ENCODE measurements at places on chromosomes 1 and 21.

DNA sequence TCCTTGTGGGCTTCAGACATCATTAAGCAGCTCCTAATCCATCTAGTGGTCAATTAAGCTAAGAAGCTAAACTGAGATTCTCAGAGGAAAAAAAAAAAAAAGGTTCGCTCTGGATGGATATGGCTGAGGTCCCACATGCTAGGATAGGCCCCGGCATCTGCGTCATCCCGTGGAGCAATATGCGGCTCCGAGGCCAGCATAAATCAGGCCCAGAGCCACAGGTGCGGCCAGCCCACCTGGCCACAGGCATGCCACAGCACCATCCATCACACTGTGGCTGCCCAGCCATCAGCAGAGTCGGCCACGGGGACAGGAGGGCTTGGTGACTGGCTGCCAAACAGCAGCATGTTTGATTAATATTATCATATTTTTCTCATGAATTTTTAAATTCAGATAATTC is 106.9 kb upstream of the TIAM1 start:
- DNase-seq = no peak

DNA sequence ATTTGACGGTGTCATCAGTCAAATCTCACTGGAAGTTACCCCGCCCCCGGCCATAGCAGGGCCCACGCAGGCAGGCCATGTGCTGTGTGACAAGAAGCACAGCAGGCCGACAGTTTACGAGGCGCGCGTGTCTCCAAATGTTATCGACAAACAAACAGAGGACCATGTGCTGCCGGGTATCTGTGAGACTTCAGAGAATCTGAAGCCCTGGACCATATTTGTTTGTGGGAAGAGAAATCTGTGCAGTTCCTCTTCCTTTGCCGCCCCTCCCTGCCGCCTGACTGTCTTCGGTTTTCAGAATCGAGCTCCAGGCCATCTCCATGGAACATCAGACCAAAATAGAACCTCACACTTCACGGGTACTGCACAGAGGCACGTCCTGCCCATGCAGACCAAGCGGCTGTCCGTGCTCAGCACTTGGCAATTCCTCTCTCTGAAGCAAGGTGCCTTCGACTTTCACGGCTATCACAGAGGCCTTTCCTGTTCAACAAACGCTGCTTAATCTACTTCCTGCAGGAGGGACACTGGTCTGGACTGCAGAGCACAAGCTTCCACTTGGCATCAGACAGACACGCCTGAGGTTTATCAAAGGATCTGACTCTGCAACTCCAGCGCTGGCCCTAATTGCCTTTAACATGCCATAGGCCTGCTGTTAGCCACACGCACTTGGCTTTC is 135.7 kb upstream of the KRTAP19-8 start:
- DNase-seq = no peak

GRCh38 chr1:77514921-77515776 is 167.3 kb downstream of the ZZZ3 start:
- DNase-seq = no peak

DNA sequence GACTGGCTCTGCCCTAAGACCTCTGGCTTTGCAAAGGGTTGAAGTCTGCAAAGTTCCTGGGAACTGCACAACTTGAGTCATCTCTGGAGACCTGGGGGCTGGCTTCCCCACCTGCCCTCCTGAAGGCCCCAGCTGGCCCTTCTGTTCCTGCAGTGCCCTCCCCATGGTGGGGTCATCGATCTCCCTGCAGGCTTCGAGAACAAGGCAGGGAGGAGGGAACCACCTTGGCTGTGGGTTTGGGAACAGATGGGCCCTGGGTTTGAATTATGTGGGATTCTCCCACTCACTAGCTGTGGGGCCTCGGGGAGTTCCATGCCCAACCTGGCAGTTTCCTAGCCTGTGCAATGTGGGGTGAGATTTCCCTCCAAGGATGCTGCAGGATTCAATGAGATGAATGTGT is 310.2 kb downstream of the PTPRU start:
- no peak for DNase-seq

- DNase-seq = peak; percentile 3
These were observed 941 bp upstream of the TBCE start for GRCh38 chr1:235366286-235366685.

DNA sequence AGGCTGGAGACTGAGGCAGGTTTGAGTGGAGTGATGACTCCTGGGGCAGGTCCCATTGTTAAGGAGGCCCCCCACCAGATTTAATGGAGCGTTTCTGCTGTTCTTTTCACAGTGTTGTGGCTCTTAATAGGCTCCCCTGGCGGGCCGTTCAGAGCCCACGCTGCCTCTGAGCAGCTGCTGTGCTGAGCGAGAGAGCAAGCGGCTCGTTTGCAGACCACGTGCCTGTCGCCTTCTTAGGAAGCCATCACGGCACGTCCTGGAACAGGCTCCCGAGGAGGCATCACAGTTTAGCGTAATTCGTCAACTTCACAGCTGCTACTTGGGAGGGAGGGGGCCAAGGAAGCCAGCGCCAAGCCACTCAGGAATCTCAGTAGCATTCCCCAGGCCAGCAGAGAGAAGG is 70.5 kb upstream of the CTTNBP2NL start:
- DNase-seq = no peak

DNA sequence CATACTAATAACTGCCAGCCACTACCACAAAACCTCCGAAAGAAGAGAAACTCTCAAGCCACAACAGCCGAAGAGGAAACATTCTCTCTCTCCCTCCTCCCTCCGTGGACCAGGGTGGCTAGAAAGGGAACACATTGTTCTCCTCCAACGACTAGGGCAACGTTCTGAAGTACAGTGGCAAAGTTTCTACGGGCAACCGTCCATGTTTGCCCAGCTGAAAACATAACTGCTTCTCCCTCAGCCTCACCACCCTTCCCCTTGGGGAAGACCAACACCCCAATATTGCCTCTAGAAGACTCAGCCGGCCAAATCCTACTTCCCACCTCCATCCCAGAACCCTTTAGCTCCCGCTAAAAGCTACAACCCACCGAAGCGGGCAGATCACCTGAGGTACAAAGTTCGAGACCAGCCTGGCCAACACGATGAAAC is 2.0 kb downstream of the GLUL start:
- no peak for DNase-seq

DNA sequence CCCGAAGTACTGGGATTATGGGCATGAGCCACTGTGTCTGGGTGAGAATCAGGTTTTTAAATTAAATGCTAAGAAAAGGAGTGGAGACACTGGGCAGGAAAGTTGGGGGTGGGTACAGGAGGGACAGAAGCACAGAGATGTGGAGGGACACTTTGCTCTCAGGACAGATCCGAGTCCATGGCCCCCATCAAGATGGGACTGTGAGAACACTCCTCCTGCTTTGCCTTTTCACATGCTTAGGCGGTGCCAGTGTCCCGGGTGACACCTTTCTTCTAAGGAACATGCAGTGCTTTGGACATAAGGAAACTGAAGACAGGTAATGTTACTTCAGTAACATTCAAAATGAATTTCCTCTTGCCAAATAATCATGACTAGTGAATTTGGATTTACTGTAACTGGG is 16.7 kb downstream of the SLC25A33 start:
- no peak for DNase-seq

- no peak for DNase-seq
These were observed 16.8 kb downstream of the RAP1GAP start for GRCh38 chr1:21652101-21652936.

- no peak for DNase-seq
These were observed 243.6 kb downstream of the DNM3 start for GRCh38 chr1:172084876-172085275.

DNA sequence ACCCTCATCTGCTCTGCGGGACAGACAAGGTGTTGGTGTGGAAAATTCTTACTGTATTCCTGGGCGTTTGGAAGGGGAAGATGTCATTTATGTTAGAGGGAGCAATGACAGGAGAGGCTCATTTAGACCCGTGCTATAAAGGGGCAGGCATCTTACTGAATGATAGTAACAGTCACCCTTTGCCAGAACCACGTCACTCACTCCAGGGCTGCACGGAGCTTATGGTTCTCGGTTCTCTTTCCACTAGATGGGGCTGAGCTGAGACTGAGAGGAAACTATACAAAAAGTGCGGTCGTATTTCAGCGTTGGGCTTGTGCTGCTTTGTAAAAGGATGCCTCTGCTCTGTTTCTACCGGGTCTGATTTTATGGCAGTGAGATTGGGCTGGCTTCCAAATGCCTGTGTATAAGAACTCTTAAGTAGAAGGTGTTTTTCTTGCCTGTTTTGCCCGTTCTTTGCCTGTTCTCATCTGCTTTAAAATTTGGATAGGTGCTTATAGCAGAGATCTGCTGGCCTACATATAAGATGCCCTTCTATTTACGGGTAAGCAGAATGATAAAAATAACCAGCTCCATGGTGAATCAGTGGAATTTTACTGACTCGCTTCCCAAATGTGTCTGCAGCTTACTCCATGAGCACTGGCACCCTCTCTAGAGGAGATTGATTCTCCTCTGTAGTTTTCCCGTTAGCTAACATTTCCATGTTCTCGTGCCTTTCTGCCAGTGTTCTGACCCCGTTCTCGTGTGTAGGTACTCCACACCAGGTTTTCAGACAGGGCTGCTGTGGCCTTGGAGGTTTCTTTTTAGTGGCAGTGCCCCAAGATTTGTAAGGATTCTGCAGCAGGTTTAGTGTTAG is 55.9 kb downstream of the MRPS6 start:
- peak; percentile 33 for DNase-seq

GRCh38 chr1:91557039-91557690 is 56.5 kb downstream of the CDC7 start:
- no peak for DNase-seq
